ENCODE measurements at places on chromosomes 6 and 20. TPM values are rescaled to one million over a fixed set of nuclear protein-coding genes. Genes with fewer than 3 reads are reported as not detected.

GRCh38 chr6:138885156-138885819, 89.4 kb downstream of the ECT2L start:
- DNase-seq, result no peak

GRCh38 chr6:81940451-81940985, 188.0 kb upstream of the TENT5A start:
- no peak for DNase-seq

DNA sequence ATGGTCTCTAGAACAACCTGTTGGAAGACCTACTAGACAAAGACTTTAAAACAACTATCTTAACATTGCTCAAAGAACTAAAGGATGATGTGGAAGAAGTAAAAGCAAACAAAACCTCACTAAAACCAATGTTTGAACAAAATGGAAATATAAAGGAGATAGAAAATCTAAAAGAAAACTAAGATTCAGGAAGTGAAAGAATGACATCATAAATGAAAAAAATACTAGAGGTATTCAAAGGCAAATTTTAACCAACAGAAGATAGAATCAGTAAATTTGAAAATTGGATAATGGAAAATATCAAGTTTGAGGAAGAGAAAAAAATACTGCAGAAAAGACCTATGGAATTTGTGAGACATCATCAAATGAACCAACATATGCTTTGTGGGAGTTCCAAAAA, 914.1 kb upstream of the GJE1 start:
- DNase-seq, result no peak

DNA sequence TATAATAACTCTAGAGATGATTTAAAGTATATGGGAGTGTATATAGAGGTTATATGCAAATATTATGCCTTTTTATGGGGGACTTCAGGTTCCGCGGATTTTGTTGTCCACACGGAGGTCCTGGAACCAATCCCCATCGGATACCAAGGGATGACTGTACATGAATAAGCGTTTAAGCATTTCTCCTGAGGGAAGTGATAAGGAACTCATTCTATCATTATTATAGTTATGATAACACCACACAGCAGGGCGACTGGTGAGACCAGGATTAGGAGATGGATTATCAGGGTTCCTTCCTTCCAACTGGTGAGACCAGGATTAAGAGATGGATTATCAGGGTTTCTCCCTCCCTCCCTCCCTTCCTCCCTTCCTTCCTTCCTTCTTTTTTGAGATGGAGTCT, 6.6 kb downstream of the ECI2 start:
- no peak for DNase-seq

The TNF gene
- 0.16 TPM for polyA plus RNA-seq

The BPI gene
- polyA plus RNA-seq, result 1.0 TPM

All from muscle of arm (tissue), 14 donors.